ENCODE measurements at places on chromosomes 13 and 19.

GRCh38 chr13:75321084-75321483, 160.9 kb downstream of the TBC1D4 start:
- DNase-seq, result no peak

- no peak for DNase-seq
Observed at GRCh38 chr13:99604636-99605035, 103.4 kb downstream of the TM9SF2 start.

- DNase-seq, result no peak
Observed at GRCh38 chr13:19737844-19738557, 44.7 kb downstream of the PSPC1 start.

DNA sequence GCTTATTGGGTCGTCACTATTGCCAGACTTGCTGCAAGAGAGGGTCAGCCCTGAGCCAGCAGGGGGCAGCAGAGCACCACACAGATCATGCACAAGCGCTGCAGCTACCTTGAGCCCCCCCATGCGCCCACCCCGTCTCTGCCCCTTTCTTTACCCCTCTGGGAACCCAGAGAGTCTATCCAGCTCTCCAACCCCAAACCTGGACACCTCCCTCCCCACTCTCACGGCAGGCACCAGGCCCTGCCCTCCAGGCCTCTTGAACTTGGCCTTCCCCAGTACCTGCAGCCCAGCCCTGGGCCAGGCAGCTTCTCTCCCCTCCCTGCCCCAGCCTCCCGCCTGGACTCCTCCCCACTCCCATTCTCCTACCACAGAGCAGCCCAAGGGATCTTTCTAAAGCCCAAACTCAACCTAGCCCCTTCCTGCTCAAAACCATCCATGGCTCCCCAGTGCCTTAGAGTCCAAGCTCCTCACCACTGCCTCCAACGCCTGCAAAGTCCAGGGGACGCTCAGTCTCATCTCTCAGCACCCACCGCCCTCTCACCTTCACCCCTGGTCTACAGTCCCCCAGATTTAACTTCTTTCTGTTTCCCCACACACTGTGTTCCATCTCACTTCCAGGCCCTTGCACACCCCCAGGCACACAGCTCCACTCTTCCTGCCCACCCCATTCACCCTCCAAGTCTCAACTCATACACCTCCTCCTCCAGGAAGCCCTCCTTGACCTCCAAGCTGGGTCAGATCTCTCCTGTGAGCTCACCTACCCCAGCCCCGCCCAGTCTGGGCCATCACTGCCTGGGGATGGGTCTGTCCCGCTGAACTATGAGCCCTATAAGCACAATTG, 9.4 kb upstream of the CEACAM16 start:
- peak; percentile 80 for DNase-seq

- peak; percentile 58 for DNase-seq
Observed at GRCh38 chr19:18915639-18916038, 3.5 kb downstream of the COPE start.

DNA sequence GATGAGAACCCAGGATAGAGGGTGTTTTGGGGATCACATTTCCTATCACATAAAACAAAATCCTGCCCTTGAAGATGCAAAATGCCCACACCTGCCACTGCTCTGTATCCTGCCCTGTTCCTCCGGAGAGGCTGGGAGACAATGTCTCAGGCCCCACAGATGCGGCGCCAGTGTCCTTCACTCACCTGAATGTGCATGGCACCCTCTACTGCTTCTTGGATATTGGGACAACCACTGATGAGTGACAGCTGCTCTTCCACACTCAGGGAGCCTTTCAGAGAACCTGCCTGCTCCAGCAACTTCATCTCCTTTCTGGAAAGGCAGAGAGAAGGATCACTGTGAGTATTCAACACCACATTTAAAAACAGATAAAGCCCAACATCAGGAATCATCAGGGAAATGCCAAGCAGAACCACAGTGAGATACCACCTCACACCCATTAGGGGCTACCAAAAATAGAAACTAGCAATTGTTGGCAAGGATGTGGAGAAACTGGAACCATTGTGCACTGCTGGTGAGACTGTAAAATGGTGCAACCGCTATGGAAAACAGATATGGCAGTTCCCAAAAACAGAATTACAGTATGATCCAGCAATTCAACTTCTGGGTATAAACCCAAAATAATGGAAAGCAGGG, 36.4 kb downstream of the CRYL1 start:
- no peak for DNase-seq

DNA sequence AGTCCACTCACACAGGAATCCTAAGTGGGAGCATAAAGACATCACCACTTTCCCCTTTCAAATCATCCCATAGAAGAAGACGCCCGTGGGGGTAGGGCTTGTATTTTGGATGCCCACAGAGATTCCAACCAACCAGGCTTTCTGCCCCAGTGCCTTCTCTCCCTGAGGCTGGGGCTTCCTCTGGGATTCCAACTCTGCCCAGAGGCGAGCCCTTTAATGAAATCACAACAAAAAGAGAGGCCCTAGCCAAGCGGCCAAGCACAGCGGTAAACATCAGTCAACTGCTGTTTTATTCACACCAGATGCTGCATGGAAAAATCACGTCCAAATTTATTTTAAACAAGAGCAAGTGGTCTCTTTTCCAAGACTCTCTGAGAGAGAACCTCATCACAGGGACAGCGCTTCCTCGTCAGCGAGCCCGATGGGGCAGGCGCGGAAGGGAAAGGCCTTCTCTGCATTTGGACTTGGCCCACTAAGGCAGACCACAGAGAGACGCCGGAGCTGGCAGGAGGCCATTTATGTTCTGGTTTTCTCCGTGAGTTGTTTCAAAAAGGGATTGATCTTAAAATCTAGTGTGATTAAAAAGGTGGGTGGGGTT, 31.5 kb downstream of the ADPRHL1 start:
- DNase-seq, result no peak

- DNase-seq, result peak; percentile 32
Observed at GRCh38 chr13:78601124-78601873, 2.1 kb downstream of the POU4F1 start.

DNA sequence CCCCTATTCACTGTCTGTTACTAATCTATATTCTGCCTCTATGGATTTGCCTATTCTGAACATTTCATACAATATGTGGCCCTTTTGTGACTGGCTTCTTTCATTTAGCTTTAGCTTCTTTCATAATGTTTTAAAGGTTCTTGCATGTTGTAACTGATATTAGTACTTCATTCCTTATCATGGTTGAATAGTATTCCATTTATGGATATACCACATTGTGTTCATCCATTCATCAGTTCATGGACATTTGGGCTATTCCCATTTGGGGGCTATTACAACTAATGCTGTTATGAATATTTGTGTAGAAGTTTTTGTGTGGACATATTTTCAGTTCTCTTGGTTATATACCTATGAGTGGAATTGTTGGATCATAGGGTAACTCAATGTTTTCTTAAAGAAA, 44.4 kb upstream of the TDRD3 start:
- no peak for DNase-seq

GRCh38 chr13:67100730-67101129, 129.4 kb downstream of the PCDH9 start:
- DNase-seq, result no peak

GRCh38 chr13:111372651-111373425, 52.4 kb downstream of the TEX29 start:
- DNase-seq, result no peak

Data from WERI-Rb-1 (cell line).